ENCODE measurements at places on chromosomes 6 and 20. TPM values are rescaled to one million over a fixed set of nuclear protein-coding genes. Genes with fewer than 3 reads are reported as not detected.

DNA sequence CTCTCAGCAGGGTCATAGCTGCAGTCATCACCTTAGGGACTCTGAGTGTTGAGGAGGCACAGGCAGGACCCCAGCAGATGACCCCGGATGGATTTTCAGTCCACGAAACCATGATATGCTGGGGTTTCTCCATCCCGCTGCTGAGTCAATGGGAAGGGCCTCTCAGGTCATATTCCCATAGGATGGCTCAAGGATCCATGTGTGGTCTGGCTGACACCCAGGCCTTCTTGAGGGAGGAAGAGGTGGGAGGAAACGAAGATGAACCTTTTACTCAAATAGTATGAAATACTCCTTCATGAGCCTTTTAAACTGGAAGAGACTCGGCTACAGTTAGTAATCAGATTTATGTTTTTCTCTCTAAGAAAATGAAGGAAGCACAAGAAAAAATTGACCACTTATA is 10.3 kb upstream of the RALY start:
- no peak for DNase-seq

DNA sequence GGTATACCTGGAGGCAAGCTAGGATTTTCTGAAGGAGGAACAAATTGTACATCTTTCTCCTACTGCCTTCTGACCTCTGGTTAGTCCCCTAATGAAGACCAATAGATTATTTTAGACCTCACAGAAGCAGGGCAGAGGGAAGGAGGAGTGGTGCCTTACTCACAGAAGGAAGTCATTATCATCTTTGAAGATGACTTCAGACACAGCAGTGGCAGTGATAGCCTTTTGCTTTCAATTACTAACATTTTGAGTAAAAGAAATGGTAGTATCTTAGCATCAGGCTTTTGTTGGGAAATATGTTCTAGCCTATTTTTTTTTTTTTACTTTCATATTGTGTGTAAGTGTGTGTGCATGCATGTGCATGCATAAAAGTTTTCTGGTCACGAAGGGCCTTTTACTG is 164.2 kb upstream of the PLN start:
- no peak for DNase-seq

DNA sequence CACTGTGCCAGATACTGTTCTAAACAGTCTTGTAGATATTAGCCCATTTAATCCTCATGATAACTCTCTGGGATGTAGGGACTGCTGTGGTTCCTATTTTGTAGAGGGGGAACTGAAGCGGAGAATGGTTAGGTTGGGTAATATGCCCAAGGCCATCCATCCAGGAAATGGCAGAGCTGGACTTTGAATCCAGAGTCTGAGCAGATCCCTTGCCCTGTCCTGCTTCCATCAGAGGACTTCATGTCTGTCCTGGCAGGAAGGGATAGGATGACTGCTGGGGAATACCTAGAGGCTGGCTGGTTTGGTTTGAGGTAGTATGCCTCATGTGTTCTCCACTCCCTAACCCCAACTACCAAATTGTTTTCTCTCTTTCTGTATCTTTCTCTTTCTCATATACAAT is 44.6 kb downstream of the SAMD5 start:
- DNase-seq = no peak

DNA sequence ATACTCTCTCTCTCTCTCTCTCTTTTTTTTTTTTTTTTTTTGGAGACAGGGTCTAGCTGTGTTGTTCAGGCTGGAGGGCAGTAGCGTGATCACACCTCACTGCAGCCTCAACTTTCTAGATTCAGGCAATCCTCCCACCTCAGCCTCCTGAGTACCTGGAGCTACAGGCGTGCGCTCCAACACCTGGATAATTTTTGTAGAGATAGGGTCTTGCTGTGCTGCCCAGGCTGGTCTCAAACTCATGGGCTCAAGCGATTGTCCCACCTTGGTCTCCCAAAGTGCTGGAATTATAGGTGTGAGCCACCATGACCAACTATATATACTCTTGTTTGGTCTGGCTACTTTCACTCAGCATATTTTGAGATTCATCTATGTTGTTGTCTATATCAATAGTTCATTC is 154.9 kb downstream of the ZFAND3 start:
- DNase-seq = no peak

GRCh38 chr20:62627901-62628612 is 14.2 kb upstream of the SLCO4A1 start:
- no peak for DNase-seq

DNA sequence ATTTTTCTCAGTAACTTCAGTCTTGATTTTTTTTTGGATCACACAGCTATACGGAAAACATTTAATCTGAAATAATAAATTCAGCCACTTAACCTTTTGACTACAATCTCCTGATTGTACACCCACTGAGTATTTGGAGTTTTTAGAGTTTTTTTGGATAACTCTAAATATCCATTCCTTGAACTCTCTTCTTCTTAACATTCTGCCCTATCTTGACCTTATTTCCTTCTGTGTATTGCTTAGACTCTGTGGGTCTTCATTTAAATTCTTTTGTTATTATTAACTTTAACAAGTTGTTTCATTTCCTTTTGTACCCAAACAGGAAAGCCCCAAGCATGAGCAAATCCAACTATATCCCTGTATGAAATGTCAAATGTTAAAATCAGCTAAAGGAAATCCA is 170.2 kb upstream of the PTCHD4 start:
- no peak for DNase-seq

- no peak for DNase-seq
Observed at GRCh38 chr6:158803733-158804143, 15.4 kb downstream of the EZR start.

- no peak for DNase-seq
Observed at GRCh38 chr6:23983735-23984134, 142.3 kb upstream of the NRSN1 start.

GRCh38 chr6:35295036-35295435 is 2.6 kb upstream of the DEF6 start:
- no peak for DNase-seq

DNA sequence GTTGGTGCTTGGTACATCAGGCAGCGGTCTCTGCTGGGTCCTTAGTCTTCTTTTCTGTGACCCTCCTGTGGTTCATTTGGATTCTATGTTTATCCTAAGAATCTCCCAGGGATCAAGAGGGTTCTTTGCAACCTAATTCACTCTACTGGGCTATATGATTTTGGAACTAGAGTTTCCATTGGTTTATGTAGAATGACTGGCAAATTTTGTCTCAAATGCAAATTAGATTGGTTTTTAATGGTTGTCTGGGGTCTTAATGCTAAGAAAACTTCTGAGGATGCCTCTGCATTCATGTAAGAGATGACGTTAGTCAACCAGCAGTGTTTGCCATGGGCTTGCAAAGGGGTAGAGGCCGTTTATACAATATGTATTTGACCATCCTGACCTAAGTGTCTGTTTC is 129.8 kb upstream of the ZFP64 start:
- DNase-seq = no peak

- DNase-seq = no peak
Observed at GRCh38 chr6:161374971-161375873, 101.4 kb upstream of the AGPAT4 start.

DNA sequence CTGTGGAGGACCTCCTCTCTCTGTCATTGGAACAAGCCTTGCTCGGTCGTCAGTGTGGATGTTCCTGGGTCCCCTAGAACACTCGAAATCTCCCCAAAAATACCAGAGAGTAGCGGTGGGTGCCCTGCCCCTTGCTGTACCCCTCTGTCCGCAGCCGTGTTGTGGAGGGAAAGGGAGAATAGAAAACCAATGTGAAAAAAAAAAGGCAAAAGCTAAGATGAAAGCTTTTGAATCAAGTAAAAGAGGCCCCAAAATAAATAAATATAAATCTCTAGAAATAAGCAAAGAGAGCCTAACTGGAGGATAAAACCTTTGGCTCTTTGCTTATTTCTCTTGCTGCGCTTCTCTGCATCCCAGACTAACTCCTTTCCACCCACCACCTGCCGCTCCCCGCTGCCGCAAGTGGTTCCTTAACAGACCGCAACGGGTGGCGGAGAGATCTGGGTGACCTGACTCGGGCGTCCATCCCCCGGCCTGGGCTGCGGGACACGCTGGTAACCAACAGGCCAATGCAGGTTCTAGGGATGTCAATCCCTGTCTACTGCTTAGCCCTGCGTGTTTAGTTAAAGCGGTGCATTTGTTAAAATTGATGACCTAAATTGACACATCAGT is 110.0 kb downstream of the GPX5 start:
- no peak for DNase-seq

- no peak for DNase-seq
Observed at GRCh38 chr6:169986171-169986847, 234.9 kb downstream of the ERMARD start.

- DNase-seq = no peak
Observed at GRCh38 chr6:53605543-53606235, 59.9 kb downstream of the KLHL31 start.

DNA sequence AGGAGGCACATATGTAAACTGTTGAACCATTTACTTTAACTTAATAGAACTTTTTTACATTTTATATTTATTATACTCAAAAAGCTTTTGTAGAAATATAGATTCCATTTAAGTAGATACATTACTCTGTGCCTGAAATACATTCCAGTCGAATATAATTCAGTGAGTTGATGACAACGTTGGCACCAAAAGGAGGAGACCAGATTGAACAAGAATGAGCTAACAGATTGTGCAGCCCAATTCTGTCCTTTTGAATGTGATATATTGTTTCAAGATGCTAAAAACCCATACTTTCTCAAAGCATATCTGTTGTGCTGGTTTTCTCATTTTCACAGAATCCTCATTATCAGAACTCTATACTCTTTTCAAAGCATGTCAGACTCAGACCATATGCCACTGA is 147.4 kb upstream of the SIM1 start:
- DNase-seq = no peak

SCRT2 gene
- total RNA-seq = not detected

GRM1 gene
- not detected for total RNA-seq

ARMC12 gene
- total RNA-seq = 1.2 TPM

RBM12 gene
- total RNA-seq = 87.8 TPM

TGM2 gene
- 0.76 TPM for total RNA-seq

VSTM2L gene
- not detected for total RNA-seq

RBBP8NL gene
- not detected for total RNA-seq

TAAR5 gene
- total RNA-seq = not detected

RBM24 gene
- 0.15 TPM for total RNA-seq

DEFB132 gene
- total RNA-seq = not detected

PGC gene
- total RNA-seq = not detected

SLC4A11 gene
- 0.37 TPM for total RNA-seq

WFDC10B gene
- not detected for total RNA-seq
